Stimulated activated CD4-positive, alpha-beta T cell treated with anti-CD3 and anti-CD28 coated beads, Interleukin-1b, Interleukin-23, amount 100 ng/mL, for 48 hours (primary cell): ENCODE measurements at places on chromosomes 7 and 10.

GRCh38 chr7:158931804-158932298 is 75.5 kb downstream of the DYNC2I1 start:
- no peak for DNase-seq

DNA sequence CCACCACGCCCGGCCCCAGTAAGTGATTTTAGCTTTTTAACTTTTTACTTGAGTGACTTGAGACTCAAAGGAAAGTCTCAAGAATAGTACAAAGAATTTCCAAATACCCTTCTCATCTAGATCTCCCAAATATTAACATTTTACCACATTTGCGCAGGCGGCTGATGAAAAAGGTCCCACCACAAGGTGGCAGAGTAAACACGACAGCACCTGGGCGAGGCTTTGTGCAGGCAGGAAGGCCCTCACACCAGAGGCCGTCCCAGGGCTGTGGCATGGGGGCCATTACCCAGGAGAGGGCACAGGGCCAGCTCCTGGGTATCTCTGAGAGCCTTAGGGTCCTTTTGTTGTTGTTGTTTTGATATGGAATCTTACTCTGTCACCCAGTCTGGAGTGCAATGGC is 50.0 kb upstream of the WIPI2 start:
- peak; percentile 16 for DNase-seq

GRCh38 chr7:50268223-50268622 is 36.3 kb upstream of the IKZF1 start:
- no peak for DNase-seq

GRCh38 chr10:24779737-24780136 is 56.0 kb upstream of the ARHGAP21 start:
- DNase-seq = no peak

GRCh38 chr10:28366994-28367393 is 64.1 kb upstream of the MPP7 start:
- DNase-seq = no peak

DNA sequence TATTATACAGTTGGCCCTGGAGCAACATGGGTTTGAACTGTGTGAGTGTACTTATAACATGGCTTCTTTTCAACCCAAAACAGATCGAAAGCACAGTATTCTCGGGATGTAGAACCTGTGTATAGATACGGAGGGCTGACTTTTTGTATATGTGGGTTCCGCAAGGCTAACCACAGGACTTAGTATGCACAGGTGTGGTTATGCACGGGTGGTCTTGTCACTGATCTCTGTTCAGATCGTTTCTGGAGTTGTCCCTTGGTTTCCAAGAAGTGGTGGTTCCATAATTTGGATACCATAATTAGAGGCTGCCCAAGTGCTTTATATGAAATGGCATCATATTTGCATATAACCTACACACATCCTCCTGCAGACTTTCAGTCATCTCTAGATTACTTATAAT is 10.9 kb upstream of the BHLHA15 start:
- no peak for DNase-seq

DNA sequence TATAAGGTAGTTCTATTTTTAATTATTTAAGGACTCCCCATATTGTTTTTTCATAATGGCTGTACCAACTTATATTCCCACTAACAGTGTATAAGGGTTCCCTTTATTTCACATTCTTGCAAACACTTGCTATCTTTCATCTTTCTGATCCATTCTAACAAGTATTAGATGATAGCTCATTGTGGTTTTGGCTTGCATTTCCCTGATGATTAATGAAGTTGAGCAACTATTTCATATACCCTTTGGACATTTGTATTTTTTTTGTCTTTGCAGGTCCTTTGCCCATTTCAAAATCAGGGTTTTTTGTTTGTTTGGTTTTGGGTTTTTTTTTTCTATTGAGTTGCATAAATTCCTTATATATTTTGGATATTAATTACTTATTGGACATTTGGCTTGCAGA is 107.2 kb downstream of the EPC1 start:
- no peak for DNase-seq
